ENCODE measurements at places on chromosomes 16 and 17.

GRCh38 chr17:42133461-42134041 lies 10.9 kb downstream of the HSPB9 start:
- peak; percentile 84 for DNase-seq

GRCh38 chr17:12665263-12666210 lies at the start of gene MYOCD:
Gene MYOCD (plus strand): TSS chr17:12665890. CDS start chr17:12666189, 299 bp downstream.
- no peak for DNase-seq

GRCh38 chr16:72922714-72923113 lies 125.2 kb downstream of the ZFHX3 start:
- no peak for DNase-seq

GRCh38 chr16:60413969-60414368 lies 1622.3 kb downstream of the CDH8 start:
- DNase-seq, result no peak

- no peak for DNase-seq
Observed at GRCh38 chr17:40352779-40353394, 11.7 kb downstream of the GJD3 start.

Measured in DMS53 (cell line).